ENCODE measurements at places on chromosomes 1 and 21. TPM values are rescaled to one million over a fixed set of nuclear protein-coding genes. Genes with fewer than 3 reads are reported as not detected.

The CELF3 gene
- total RNA-seq, result not detected

The ADORA1 gene
- not detected for total RNA-seq

The CNKSR1 gene
- total RNA-seq, result not detected

The EMC1 gene
- total RNA-seq, result 73.3 TPM

The CASQ1 gene
- total RNA-seq, result not detected

The BGLAP gene
- 0.32 TPM for total RNA-seq

The B3GALT2 gene
- total RNA-seq, result not detected

The TNFRSF9 gene
- total RNA-seq, result 1.9 TPM

DNA sequence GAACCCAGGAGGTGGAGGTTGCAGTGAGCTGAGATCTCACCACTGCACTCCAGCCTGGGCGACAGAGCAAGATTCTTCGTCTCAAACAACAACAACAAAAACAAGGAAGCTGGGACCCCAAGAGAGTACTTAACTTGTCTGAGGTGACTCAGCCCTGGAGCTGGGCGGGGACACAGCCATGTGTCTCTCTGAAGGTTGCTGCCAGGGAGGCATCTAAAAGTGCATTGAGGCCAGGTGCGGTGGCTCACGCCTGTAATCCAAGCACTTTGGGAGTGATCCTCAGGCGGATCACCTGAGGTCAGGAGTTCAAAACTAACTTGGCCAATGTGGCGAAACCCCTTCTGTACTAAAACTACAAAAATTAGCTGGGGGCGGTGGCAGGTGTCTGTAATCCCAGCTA lies 7.7 kb downstream of the IFI6 start:
- DNase-seq, result no peak

GRCh38 chr1:106798991-106799390 lies 257.5 kb upstream of the PRMT6 start:
- no peak for DNase-seq

GRCh38 chr1:2358651-2359640 lies 32.4 kb downstream of the MORN1 start:
- no peak for DNase-seq

DNA sequence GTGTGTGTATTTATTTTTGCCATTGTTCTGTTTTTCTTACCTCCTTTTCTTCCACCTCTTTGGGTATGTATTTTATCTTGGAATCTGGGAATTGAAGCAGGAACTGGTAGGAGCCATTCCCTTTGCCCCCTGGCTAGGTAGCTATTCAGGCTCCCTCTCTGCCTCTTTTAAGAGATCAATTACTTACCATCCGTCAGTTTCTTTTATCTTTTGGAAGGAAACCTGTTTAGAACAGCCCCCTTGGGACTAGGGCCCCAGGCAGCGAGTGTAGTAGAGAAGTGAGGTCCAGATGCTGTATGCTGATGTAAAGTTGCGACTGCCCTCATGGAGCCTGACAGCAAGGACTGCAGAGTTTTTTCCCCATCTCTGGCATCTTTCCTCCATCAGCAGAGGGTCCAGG lies 41.6 kb downstream of the KIRREL1 start:
- no peak for DNase-seq

DNA sequence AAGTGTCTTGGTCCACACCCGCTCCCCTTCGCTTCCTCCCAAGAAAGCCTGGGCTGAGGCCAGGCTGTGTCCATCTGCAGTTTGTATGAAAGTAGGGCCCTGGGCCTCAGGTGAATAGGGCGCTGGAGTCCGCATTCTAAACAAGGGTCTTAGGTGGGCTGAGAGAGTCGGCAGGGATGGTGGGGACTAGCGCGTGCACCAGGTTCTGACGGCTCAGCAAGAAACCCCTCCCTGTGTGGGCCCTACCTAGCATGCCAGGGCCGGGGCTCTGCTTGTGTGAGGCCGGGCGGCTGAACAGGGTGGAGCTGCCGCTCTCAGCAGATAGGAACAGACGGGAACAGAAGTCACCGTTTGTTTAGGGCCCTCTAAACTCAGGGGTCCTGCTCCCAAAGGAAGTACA lies 1.7 kb downstream of the ACTRT2 start:
- no peak for DNase-seq

DNA sequence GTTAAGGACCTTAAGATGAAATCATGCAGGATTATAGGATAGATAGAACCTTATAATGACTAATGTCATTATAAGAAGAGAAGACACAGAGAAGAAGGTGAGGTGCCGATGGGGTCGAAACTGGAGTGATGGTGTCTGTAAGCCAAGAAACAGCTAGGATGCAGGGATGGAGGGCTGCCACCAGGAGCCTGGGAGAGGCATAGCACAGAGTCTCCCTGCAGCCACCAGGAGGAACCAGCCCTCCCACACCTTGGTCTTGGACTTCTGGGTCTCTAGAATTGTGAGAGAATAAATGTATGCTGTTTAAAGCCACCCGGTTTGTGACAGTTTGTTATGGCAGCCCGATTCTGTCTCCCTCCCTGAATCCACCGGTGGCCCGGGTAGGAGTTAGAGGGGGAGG lies 337.2 kb upstream of the AJAP1 start:
- DNase-seq, result no peak

GRCh38 chr1:101965341-101965740 lies 31.4 kb downstream of the OLFM3 start:
- DNase-seq, result no peak

- no peak for DNase-seq
These were observed 170.3 kb downstream of the CAMTA1 start for GRCh38 chr1:6955357-6956094.

DNA sequence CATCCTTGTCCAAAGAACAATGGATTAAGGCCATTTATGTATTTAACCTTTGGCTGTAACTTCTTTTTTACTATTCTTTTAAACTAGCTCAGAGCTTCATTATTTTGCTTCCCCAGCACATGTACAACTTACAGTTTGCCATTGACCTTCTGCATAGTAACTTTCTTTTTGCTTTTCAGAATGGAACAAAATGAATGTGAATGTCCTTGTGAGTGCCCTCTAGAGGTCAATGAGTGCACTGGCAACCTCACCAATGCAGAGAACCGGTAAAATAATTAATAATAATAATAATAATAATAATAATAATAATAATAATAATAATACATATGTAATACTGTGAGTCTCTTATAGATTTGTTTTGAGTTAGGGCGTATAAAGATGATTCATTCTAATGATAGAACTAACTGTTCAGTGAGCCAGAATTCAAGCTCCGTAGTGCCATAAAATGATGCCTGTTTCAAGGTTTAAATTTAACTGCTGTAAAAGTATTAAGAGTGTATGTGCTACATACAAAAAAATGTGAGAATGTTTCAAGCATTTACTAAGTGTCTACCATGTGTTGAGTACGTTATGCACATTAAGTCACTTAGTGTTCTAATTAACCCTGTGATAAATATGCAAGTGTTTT lies 69.0 kb upstream of the RAVER2 start:
- DNase-seq, result no peak

DNA sequence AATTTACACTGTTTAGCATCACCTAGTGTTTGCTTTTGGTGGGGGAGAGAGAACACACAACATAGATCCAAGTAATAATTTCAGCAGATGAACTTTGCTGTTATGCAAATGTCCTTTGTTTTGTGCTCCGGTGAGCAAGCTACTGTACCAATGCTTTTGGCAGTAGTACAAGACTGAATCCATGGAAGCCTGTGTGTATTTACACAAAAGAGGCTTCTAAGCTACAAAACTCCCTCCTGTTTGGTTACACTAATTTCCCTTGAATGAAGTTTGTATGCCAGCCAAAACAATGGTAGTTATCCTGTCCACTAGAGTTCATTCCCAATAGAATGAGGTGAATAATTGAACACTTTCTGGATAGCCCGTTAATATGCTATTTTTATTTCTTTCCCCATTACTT lies 320.5 kb downstream of the KCTD3 start:
- DNase-seq, result no peak

DNA sequence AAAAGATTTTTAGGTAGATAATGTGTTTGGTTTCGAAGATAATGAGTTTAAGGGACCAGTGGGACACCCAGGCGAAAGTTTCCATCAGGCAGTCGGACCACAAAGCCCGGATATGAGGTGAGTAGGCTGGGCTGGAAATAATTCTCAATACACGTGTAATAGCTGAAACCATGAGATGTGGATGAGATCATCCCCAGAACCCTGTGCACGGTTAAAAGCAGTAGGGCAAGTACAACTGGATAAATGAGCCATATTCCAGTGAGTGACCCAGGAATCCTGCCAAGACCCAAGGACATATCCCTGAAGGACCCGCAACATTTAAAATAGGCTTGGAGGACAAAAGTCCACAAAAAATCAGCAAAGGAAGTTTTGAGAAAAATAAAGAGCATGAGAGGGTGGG lies 21.5 kb upstream of the NHLH2 start:
- no peak for DNase-seq

- DNase-seq, result no peak
These were observed 28.4 kb upstream of the DMBX1 start for GRCh38 chr1:46461017-46461808.

GRCh38 chr1:183699616-183700160 lies 46.6 kb upstream of the APOBEC4 start:
- no peak for DNase-seq

DNA sequence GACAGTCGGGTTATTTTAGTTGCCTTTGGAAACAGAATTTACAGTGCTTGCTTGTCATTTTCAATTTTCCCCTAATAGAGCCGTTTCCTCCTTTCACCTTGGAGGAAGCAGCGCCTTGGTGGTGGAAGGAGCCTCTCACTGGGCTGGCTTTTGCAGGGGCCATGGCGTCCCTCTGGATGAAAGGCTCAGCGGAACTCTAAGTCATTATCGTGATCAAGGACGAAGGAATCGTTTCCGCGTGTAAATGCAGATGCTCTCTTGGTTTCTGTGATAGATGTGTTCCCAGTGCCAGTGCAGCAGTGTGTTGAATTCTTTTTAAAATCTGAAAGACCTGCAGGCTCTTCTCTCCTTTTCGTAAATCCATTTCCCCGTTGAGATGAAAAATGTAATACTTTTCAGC lies 126.2 kb upstream of the LMO4 start:
- no peak for DNase-seq

All from pulmonary artery endothelial cell (primary cell).